ENCODE measurements at places on chromosomes 12 and 14. TPM values are rescaled to one million over a fixed set of nuclear protein-coding genes. Genes with fewer than 3 reads are reported as not detected.

KCNMB4 gene
- polyA plus RNA-seq: 2.9 TPM

LYZ gene
- 128 TPM for polyA plus RNA-seq

WBP11 gene
- 45.6 TPM for polyA plus RNA-seq

PCED1B gene
- polyA plus RNA-seq: 4.3 TPM

DNA sequence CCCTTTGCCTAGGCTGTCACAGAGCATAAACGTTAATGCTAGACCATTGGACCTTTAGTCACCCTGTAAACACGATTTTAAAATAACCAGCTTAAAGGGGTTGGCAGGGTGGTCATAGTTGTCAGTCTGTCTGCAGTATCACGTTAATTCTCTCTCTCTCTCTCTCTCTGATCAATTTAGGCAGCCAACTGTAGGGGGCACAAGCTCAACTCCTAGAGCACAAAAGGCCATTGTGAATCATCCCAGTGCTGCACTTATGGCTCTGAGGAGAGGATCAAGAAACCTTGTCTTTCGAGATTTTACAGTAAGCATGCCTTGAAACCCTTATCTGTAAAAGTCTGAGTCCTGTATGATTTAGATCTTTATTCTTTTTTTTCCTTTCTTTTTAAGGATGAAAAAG is 97.1 kb downstream of the SCAF11 start:
- H3K27me3 ChIP-seq: no peaks in the 10 kb centered on the region
- no peaks in the 10 kb centered on the region for H3K4me1 ChIP-seq
- H3K27ac ChIP-seq: no peak overlapping the region

DNA sequence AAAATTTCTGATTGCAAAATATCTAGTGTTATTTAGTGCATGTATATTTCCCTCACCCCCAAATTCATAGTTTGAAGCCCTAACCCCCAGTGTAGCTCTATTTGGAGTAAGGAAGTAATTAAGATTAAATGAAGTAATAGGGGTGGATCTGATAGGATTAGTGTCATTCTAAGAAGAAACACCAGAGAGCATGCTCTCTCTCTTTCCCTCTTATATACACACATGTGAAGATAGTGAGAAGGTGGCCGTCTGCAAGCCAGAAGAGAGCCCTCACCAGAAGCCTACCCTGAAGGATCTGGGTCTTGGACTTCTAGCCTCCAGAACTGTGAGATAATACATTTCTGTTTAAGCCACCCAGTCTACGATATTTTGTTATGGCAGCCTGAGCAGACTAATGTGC is 120.3 kb downstream of the TMEM30B start:
- no peaks in the 10 kb centered on the region for H3K36me3 ChIP-seq
- no peaks in the 10 kb centered on the region for H3K27me3 ChIP-seq
- H3K27ac ChIP-seq: no peak overlapping the region
- no peak for DNase-seq
- H3K4me1 ChIP-seq: no peaks in the 10 kb centered on the region
- H3K4me3 ChIP-seq: no peak overlapping the region

DNA sequence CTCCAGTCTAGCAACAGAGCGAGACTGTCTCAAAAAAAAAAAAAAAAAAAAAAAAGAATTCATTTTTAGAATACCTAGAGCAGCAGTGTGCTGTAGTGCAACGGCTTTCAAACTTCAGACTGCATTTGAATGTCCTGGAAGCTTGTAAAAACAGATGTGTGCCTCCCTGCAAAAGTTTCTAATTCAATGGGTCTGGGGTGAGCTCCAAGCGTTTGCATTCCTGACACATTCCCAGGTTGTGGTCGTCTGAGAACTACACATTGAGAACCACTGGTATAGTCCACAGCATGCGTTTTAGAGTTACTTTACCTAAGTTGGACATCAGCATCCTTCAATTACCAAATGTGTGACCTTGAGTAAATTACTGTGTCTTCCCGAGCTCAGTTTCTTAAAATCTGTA is 816.8 kb downstream of the NRXN3 start:
- H3K27me3 ChIP-seq: peaks cover 2% of the 10 kb centered on the region
- H3K36me3 ChIP-seq: no peaks in the 10 kb centered on the region
- no peaks in the 10 kb centered on the region for H3K4me1 ChIP-seq
- no peak overlapping the region for H3K27ac ChIP-seq

- DNase-seq: no peak
- no peaks in the 10 kb centered on the region for H3K27me3 ChIP-seq
- no peak overlapping the region for H3K27ac ChIP-seq
- peaks cover 62% of the 10 kb centered on the region for H3K36me3 ChIP-seq
Measured at GRCh38 chr12:113318900-113319628, 15.8 kb downstream of the SLC8B1 start.

DNA sequence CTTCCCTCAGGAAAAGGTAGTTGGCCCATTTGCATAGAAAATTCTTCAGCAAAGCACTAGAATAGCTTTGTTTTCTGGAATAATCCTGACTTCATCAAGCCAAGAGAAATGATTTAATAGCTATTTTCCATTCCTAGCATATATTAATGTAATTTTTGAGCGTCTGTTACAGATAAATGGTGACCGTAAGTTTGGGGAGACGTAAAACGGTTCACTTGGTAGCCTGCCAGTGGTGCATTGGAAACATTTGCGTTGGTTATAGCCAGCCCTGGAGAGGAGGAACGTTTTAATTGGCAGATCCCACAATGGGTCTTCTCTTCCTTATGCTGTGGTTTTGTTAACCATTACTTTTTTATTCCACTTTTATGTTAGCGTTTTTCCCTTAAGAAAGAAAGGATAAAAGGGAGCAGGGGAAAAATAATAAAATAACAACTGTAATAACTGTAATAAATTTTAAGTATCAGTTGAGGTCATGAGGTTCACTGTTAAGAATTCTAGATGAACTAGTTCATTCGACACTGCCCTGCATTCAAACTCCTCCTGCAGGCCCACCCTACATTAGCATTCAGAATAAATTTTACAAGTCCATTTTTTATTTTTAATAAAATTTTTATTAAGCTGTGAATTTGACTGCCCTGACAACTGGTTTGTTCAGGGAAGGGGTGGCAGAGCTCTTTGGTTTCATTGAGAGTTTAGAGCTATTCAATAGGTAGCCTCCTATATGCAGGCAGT is 300.7 kb downstream of the ERC1 start:
- peaks cover 10% of the 10 kb centered on the region for H3K36me3 ChIP-seq
- no peak for DNase-seq
- H3K4me3 ChIP-seq: no peak overlapping the region

DNA sequence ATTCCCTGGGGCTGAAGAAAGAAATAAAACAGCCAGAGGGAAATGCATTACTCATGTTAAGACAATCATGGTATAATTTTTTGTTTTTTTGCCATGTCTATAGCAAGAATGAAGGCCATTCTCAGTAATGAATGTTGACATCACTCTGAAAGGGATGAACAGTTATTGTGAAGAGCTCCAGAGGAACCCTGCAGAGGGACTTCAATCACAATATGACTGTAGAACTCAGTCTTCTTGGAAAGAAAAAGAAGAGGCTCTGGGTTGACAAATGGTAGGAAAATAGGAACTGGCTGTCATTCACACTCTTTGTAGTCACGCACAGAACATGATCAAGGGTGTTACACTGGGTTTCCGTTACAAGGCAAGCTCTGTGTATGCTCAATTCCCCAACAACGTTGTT is 73.8 kb upstream of the DACT1 start:
- H3K4me3 ChIP-seq: no peak overlapping the region
- no peaks in the 10 kb centered on the region for H3K27me3 ChIP-seq
- no peak for DNase-seq
- no peak overlapping the region for H3K27ac ChIP-seq

DNA sequence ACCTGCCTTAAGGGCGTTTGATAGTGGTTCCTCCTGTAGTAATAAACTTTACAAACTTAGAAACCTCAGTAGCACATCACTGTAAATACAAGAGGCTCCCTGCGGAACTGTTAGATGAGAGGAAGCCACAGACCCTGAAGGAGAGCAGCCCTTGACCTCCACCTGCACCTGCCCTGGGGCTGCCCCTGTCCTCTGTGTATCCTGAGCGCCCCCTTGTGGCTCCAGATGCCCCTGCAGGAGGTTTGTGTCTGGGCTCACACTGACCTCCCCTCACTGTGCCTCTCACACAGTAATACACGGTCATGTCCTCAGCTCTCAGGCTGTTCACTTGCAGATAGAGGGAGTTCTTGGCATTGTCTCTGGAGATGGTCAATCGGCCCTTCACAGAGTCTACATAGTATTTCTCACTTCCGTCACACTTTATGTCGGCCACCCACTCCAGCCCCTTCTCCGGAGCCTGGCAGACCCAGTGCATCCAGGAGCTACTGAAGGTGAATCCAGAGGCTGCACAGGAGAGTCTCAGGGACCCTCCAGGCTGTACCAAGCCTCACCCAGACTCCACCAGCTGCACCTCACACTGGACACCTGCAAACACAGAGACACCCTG is 1059.8 kb downstream of the TMEM121 start:
- DNase-seq: no peak
- no peaks in the 10 kb centered on the region for H3K27me3 ChIP-seq
- H3K4me1 ChIP-seq: no peaks in the 10 kb centered on the region
- H3K36me3 ChIP-seq: no peaks in the 10 kb centered on the region
- no peak overlapping the region for H3K4me3 ChIP-seq
- H3K27ac ChIP-seq: no peak overlapping the region

DNA sequence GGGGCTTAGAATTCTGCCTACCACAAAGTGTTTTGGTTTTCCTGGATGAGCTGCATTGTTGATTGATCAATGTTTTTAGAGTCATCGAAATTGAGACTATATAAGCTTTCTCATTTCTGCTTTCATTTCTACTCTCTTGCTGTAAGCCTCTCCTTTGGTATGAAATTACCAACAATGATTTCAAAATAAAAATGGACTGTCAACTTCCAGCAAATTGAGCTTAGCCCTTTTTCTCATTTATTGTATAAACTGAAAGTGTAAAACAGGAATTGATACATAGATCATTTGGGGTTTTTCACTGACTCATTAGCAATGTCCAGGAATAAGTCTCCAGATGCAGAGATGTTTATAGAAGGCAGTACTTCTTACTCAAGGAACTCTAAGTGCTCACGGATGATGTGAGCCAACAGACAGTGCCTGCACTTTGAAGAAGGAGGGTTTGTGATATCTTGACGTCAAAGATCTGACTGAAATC is 20.0 kb upstream of the PCNX1 start:
- H3K36me3 ChIP-seq: no peaks in the 10 kb centered on the region
- H3K4me1 ChIP-seq: no peaks in the 10 kb centered on the region
- H3K27me3 ChIP-seq: peaks cover 3% of the 10 kb centered on the region
- no peak overlapping the region for H3K27ac ChIP-seq
- no peak overlapping the region for H3K4me3 ChIP-seq

- peaks cover 12% of the 10 kb centered on the region for H3K36me3 ChIP-seq
- H3K4me1 ChIP-seq: peaks cover 11% of the 10 kb centered on the region
- H3K27me3 ChIP-seq: no peaks in the 10 kb centered on the region
- no peak overlapping the region for H3K4me3 ChIP-seq
- DNase-seq: peak; percentile 78
- peak overlapping the region; percentile 21 for H3K27ac ChIP-seq
Measured at GRCh38 chr12:64840119-64840518, 15.7 kb downstream of the TBC1D30 start.

DNA sequence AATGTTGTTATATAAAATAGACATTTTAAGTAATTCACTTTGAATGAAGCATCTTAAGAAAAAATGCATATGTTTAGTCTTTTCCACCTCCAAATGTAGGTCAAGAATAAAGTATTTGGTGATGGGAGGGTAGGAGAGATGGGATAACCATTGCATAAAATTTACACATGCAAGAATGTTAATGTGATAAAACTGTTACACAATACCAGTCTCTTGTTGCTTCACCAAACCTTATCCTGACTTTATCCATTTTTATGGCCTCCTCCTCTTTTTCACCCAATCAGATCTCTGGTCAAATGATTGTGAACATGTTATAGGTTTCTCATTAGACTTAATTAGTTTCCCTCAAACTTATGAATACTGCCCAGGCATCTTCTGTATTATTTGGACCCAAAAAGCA is 994.5 kb upstream of the FLRT2 start:
- DNase-seq: no peak
- H3K27ac ChIP-seq: no peak overlapping the region
- no peaks in the 10 kb centered on the region for H3K27me3 ChIP-seq
- H3K36me3 ChIP-seq: no peaks in the 10 kb centered on the region
- no peaks in the 10 kb centered on the region for H3K4me1 ChIP-seq

GRCh38 chr14:82766123-82766522 is 1232.5 kb upstream of the SEL1L start:
- no peak overlapping the region for H3K4me3 ChIP-seq
- H3K4me1 ChIP-seq: no peaks in the 10 kb centered on the region
- H3K27ac ChIP-seq: no peak overlapping the region
- no peak for DNase-seq

DNA sequence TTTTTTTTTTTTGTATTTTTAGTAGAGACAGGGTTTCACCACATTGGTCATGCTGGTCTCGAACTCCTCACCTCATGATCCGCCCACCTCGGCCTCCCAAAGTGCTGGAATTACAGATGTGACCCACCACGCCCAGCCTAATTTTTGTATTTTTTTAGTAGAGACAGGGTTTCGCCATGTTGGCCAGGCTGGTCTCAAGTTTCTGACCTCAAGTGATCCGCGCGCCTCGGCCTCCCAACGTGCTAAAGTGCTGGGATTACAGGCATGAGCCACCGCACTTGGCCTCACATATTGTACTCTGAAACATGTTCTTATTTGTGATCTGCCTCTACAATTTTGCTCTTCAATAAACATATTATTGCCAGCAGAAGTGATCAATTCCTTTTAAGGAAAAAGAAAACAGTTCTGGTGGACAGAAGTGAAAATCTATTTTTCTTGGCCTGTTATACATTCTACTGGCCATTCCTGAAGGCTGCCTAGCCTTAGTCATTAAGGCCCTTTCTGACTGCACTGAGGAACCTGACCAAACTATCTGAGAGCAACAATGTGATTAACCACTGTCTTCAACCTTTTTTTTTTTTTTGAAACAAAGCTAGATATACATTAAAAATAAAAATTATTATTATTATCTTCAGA is 36.1 kb downstream of the SNX6 start:
- no peaks in the 10 kb centered on the region for H3K4me1 ChIP-seq
- no peak for DNase-seq
- H3K27ac ChIP-seq: no peak overlapping the region
- H3K27me3 ChIP-seq: no peaks in the 10 kb centered on the region

GRCh38 chr12:15679151-15679550 is 110.0 kb downstream of the EPS8 start:
- H3K27me3 ChIP-seq: no peaks in the 10 kb centered on the region
- peaks cover 8% of the 10 kb centered on the region for H3K4me1 ChIP-seq
- H3K27ac ChIP-seq: no peak overlapping the region
- H3K36me3 ChIP-seq: peaks cover 2% of the 10 kb centered on the region

- H3K4me1 ChIP-seq: no peaks in the 10 kb centered on the region
- H3K27ac ChIP-seq: no peak overlapping the region
- no peak for DNase-seq
- H3K27me3 ChIP-seq: no peaks in the 10 kb centered on the region
Measured at GRCh38 chr12:126248871-126249403, 1183.7 kb downstream of the AACS start.

GRCh38 chr14:97177635-97178034 is 380.5 kb downstream of the VRK1 start:
- no peak overlapping the region for H3K4me3 ChIP-seq
- H3K27ac ChIP-seq: no peak overlapping the region
- H3K36me3 ChIP-seq: no peaks in the 10 kb centered on the region
- H3K27me3 ChIP-seq: no peaks in the 10 kb centered on the region
